ENCODE measurements at places on chromosomes 13 and 19.

DNA sequence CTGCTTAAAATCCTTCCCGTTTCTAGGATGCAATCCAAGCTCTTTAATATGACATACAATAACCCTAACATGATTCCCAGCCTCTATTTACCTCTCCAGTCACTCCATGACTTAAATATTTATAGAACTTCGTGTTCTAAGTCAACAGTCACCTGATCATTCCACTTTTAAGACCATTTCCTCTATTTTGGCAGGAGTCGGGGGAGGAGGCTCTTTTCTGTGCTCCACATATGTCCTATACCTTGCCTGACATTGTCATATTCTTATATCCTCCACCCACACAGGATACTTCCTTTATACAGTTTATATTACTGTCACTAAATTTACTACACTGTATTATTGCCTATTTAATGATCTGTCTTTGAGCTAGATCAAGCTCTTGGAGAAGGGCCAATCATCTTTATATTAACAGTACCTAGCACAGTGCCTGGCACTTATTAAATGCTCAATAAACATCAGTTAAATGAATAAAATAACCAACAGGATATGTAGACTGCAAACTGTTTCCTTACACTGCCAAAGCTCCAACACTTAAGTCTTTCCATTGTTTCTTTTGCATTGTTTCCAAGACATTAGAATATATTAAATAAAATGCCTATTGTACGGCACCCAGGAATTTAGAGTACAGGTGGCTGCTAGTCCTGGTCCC lies 2.7 kb downstream of the ARGLU1 start:
- DNase-seq, result no peak

DNA sequence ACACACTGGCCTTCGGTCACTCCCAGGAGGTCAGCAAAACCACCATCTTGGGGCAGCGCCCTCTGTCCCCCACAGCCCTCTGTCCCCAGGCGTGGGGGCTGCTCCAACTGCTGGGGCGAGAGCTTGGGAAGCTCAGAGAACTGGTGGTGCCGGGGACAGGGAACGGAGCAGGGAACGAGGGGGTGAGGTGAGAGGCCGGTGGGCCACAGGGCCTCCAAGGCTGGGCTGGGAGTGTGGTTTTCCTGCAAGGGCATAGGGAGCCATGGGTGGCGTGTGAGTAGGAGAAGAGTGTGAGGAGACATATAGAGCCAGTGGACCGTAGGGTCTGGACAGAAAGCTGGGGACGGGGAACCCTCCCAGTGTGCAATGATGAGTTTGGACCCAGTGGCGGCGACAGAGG lies 34.1 kb downstream of the F2RL3 start:
- no peak for DNase-seq

GRCh38 chr13:111204438-111205177 lies 89.5 kb downstream of the ARHGEF7 start:
- peak; percentile 88 for DNase-seq

- no peak for DNase-seq
Measured at GRCh38 chr19:17447704-17448130, 751 bp downstream of the TMEM221 start.

GRCh38 chr13:32893176-32893575 lies 123.0 kb upstream of the KL start:
- DNase-seq, result no peak

- peak; percentile 39 for DNase-seq
Measured at GRCh38 chr19:11018179-11018578, 57.3 kb downstream of the SMARCA4 start.

GRCh38 chr13:50838031-50838430 lies 5.5 kb downstream of the DLEU7 start:
- DNase-seq, result peak; percentile 56

DNA sequence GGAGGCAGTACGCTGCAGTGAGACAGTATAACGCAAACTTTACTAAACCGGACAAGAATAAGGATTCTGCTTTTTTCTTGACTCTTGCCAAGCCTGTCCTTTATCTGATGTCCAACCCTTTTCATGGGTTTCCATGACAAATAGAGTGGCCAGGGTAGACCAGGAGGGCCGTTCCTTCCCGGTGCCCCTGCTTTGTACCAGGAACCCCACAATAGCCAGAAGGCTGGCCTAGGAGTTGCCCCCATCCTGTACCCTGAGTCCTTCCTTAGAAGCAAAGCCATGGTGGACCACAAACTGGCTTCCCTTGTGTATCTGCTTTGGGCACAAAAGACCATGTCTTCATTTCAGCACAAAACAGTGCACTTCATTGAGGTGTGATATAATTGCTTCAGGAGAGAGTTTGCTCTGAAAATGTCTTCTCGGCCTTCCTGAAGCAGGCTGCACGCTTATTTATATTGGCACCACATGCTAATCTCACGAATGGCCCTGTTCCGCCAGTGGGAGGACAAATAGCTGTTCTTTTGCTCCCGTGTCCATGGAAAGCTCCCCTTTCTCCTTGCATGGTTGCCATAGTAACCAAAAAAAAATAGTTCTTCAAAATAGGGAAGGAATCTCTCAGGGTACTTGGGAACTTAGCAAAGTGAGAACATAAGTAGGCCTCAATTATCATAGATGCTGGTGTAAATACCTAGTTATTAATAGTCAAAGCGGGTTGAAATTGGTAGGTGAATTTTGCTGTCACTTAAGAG lies 222.1 kb downstream of the ZIC5 start:
- no peak for DNase-seq

DNA sequence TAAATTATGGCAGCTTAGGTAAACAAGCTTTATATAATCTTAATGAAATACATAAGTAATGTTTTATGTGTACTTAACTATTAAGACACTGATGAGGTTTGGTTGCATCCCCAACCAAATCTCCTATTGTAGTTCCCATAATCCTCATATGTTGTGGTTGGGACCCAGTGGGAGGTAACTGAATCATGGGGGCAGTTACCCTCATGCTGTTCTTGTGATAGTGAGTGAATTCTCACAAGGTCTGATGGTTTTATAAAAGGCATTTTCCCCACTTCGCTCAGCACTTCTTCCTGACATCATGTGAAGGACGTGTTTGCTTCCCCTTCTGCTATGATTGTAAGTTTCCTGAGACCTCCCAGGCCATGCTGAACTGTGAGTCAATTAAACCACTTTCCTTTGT lies 212.7 kb downstream of the DIAPH3 start:
- DNase-seq, result no peak

GRCh38 chr19:41927497-41928192 lies 604 bp downstream of the ERFL start:
- no peak for DNase-seq

DNA sequence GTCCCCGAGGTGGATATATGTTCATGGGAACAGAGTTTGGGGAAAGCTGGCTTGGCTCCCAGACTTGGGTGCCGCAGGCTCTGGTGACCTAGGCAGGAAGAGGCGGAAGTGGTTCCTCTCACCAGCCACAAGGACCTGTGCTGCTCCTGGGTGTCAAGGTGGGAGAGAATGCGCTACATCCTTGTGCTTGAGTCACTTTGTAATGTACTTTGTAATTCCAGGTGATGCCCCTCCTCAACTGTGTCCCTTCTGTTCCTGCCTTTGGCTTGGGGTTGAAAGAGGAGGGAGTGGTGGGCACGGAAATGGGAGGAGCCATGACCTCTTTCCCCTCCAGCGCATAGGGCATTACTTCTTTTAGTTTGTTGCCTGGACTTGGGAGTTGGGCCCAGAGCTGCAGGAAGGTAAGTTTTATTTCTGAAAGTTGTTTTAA lies 10.9 kb downstream of the GARRE1 start:
- DNase-seq, result no peak

GRCh38 chr13:27347211-27347772 lies 76.7 kb downstream of the RASL11A start:
- DNase-seq, result no peak

GRCh38 chr19:4173479-4174212 lies 8.7 kb downstream of the SIRT6 start:
- DNase-seq, result no peak

GRCh38 chr19:54209058-54209810 lies 8.6 kb downstream of the RPS9 start:
- DNase-seq, result no peak

GRCh38 chr19:19232261-19232721 lies 20.5 kb downstream of the NCAN start:
- no peak for DNase-seq

DNA sequence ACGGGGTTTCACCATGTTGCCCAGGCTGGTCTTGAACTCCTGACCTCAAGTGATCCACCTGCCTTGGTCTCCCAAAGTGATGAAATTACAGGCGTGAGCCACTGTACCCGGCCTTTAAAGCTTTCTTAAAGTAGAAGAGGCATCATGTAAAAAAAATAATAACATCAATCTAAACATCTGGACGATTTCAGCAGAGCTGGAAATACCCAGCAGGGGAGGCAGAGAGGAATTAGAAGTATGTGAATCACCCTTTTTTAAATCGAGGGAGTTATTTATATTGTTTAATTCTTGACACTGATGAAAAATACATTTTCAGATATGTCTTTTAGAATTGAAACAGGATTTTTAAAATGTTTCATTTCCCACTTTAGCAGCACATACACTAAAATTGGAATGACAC lies 37.4 kb upstream of the MTIF3 start:
- peak; percentile 33 for DNase-seq

DNA sequence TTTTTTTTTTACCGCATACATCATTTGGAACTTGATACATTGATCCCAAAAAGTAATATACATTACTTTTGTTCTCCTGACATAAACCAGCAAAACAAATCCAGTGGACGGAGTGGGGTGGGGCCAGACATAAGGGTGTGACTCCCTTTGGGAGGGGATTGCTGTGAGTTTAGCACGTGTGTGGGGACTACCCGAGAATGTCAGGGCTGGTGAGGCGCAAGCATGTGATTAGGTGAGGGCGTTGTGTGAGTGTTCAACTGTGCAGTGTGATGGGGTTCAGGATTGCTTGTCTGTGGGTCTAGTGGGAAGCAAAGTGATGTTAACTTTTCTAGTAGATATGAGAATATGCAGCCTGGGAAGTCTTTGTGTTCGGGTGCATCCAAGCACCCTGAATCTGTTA lies 468.0 kb downstream of the TSHZ3 start:
- DNase-seq, result no peak

- no peak for DNase-seq
Measured at GRCh38 chr13:21316376-21316775, 139.9 kb downstream of the MRPL57 start.

DNA sequence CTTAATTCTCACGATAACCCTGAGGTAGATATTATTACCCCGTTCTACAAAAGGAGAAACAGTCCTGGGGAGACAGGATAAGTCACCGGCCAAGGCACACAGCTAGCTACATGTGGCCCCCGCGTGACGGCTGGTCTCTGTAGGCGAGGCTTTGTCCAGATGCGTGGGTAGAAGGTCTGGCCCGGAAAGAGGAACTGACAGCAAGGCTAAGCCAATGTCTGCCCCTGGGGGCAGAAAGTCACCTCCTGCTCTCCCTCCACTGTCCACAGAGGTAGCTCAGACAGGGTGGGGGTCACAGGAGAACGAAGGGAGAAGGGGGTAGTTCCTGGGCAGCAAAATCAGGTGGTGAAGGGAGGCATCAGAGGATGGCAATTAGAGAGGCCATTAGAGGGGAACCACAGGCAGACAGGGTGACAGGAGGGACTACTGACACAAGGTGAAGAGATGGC lies 1.8 kb downstream of the APOC4 start:
- peak; percentile 69 for DNase-seq

GRCh38 chr19:39303373-39304184 lies 7.4 kb downstream of the IFNL1 start:
- no peak for DNase-seq

All from GM23248 (cell line).